ENCODE measurements at places on chromosomes 5 and 9.
A peak's percentile ranks its signal among the peaks of the same experiment; 100 is the strongest.

GRCh38 chr5:150209099-150209635 is 19.3 kb downstream of the SLC6A7 start:
- peak; percentile 85 for DNase-seq
- H3K4me1 ChIP-seq: peaks cover 28% of the 10 kb centered on the region
- no peaks in the 10 kb centered on the region for H3K36me3 ChIP-seq
- no peaks in the 10 kb centered on the region for H3K27me3 ChIP-seq
- no peak overlapping the region for H3K4me3 ChIP-seq

DNA sequence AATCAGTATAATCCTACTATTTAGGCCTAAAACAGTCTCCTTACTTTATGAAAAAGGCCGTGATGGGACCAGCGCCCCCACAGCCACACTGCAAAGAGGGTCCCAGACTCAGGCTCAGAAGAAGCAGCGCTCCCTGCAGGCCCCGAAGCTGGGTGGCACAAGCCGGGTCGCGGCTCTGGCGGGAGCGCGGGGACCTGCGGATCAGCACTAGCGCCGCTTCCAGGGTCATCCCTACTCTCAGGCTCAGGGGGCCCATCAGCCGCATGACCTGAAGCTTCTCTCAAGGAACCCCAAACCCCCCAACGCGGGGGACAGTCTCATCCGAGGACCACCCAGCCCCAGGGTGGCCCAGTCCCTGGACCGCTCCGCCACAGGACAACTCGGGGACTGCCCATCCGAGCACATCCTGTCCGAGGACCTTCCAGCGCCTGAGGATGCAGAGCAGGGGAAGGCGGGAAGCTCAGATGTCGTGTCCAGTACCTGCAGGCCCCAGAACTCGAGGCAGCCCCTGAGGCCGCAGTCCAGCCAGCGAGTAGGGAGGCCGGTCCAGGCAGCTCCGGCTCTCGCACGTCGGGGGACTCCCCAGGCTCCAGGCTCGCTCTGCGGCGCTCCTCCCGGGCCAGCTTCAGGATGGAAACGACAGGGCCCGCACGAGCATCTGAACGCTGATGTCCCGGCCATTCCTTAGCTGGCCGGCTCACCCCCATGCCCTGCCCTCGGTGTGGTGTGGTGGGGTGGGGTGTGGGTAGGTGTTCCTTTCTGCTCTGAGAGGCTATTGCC is 32.4 kb upstream of the CDK20 start:
- H3K36me3 ChIP-seq: no peaks in the 10 kb centered on the region
- H3K27me3 ChIP-seq: no peaks in the 10 kb centered on the region
- H3K4me3 ChIP-seq: no peak overlapping the region

DNA sequence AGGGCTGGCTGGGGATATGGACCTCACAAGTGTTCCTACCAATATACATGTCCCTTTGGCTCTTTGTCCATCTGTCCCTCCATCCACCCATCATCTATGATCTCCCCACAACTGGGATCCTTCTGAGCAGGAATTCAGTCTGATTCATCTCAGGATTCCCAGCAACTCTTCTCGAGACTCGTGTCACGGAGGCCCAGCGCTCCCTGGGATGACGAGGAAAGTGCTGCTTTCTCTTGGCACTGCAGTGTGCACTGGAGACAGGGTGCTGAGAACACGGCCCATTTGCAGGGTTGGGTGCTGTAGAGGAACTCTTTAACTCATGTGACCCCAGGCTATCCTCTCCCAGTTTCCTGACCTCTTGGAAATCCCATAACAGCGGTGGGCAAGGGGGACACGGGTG is 72.9 kb downstream of the ANGPTL2 start:
- H3K27me3 ChIP-seq: no peaks in the 10 kb centered on the region
- peak; percentile 27 for DNase-seq
- peaks cover 8% of the 10 kb centered on the region for H3K4me1 ChIP-seq

DNA sequence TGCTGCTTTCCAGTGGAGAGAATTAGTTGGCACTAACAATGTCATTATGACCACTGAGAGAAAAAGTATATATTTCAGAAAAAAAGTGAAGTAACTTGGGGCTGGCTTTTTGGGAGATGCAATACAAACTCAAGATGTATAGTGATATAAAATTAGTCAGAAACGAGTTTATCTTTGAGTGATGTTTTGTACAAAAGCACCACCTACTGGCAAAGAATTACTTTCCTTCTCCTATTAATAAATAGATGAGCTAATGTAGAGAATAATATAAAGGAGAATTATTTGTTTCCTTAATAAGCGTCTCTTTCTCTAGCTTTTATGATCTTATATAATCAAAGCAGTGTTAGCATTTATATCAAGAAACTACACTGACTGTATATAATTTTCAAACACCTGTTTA is 158.8 kb downstream of the MEF2C start:
- DNase-seq: peak; percentile 11
- H3K27ac ChIP-seq: no peak overlapping the region
- H3K4me1 ChIP-seq: no peaks in the 10 kb centered on the region

DNA sequence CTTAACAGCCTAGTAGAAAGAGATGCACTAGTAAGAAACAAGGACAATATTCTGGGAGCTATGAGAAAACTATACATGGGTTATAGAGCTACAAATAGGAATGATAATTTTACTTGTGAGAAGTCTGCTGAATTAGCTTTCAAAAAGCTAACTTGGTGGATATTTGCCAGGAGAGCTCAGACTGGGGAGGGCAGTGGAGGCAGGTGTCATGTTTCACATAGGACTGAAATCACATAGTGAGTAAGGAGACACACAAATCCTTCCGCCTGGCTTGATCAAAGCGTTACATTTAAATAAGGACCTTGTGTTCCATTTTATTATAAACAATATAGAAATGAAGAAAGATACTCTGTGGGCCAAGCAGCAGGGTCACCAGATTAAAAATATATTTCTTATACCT is 235.0 kb downstream of the ISL1 start:
- DNase-seq: no peak
- H3K36me3 ChIP-seq: no peaks in the 10 kb centered on the region
- no peak overlapping the region for H3K4me3 ChIP-seq

GRCh38 chr5:120655828-120656435 is 191.8 kb downstream of the PRR16 start:
- H3K27ac ChIP-seq: no peak overlapping the region
- DNase-seq: no peak
- H3K27me3 ChIP-seq: no peaks in the 10 kb centered on the region
- no peaks in the 10 kb centered on the region for H3K36me3 ChIP-seq
- no peak overlapping the region for H3K4me3 ChIP-seq

DNA sequence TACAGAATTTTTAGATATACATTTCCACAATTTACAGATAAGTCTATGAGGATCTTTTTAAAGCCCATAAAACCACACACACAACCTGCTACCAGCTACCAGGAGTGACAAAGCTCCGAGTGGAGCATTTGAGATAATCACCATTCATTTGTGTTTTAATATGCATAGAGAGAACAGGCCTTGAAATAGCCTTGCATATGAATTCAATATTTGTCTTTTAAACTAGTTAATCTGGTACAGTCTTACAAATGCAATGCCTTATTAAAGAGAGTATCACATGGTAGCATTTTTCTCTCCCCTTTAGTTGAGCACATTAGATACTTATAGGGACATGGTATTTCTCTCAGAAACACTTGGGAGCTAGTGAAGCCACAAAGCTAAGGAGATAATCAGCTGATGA is 49.1 kb downstream of the SEMA5A start:
- no peak for DNase-seq
- H3K36me3 ChIP-seq: no peaks in the 10 kb centered on the region
- no peaks in the 10 kb centered on the region for H3K27me3 ChIP-seq
- H3K4me1 ChIP-seq: no peaks in the 10 kb centered on the region

DNA sequence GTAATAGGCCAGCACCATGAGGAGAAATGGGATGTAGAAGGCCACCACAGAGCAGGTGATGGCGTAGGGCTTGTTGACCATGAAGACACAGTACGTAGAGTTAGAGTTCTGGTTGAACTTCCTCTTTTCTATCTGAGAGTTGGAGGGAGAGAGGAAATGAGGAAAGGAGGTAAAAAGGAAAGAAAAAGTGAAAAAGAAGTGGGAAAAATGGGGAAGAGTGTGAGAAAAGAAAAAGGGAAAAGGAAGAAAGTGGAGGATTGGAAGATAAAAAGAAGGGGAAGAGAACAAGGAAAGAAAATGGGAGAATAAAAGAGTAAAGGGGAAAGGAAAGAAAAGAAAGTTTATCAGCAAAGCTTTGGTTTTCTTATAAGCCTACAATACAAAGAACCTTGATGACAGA is 126.1 kb downstream of the FBXO38 start:
- H3K27me3 ChIP-seq: no peaks in the 10 kb centered on the region
- H3K4me1 ChIP-seq: no peaks in the 10 kb centered on the region
- H3K36me3 ChIP-seq: no peaks in the 10 kb centered on the region
- H3K4me3 ChIP-seq: no peak overlapping the region

DNA sequence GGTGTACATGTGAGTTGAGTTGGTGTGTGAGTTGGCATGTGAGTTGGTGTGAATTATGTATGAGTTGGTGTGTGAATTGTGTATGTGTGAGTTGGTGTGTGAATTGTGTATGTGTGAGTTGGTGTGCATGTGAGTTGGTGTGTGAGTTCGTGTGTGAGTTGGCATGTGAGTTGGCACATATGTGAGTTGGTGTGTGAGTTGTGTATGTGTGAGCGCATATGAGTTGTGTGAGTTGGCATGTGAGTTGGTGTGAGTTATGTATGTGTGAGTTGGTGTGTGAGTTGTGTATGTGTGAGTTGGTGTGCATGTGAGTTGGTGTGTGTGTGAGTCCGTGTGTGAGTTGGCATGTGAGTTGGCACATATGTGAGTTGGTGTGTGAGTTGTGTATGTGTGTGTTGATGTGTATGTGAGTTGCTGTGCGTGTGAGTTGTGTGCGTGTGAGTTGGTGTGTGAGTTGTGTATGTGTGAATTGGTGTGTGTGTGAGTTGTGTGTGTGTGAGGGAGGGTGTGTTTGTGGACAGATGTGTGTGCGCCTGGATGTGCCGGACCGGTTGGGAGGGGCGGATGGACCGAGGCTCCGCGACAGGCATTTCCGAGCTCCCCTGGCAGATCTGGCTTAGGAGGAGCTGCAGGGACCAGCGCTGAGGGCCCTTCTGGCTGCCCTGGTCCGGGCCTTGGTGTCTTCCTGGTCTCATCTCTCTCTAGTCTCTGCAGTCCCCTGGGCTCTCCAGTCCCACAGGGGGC is 162.5 kb upstream of the IER5L start:
- H3K4me3 ChIP-seq: no peak overlapping the region
- peaks cover 33% of the 10 kb centered on the region for H3K4me1 ChIP-seq
- H3K27ac ChIP-seq: no peak overlapping the region
- DNase-seq: no peak
- no peaks in the 10 kb centered on the region for H3K36me3 ChIP-seq
- no peaks in the 10 kb centered on the region for H3K27me3 ChIP-seq

- peak within 1 kb of the TSS; percentile 77 for H3K4me3 ChIP-seq
- H3K27me3 ChIP-seq: no peaks in the 10 kb centered on the region
- DNase-seq: no peak
- peak within 1 kb of the TSS; percentile 30 for H3K27ac ChIP-seq
- H3K4me1 ChIP-seq: peaks cover 11% of the 10 kb centered on the region
Measured at GRCh38 chr5:132777209-132778069, at the start of gene SEPTIN8. SEPTIN8 (minus strand) TSS chr5:132777239; CDS start chr5:132777137, 102 bp downstream.

DNA sequence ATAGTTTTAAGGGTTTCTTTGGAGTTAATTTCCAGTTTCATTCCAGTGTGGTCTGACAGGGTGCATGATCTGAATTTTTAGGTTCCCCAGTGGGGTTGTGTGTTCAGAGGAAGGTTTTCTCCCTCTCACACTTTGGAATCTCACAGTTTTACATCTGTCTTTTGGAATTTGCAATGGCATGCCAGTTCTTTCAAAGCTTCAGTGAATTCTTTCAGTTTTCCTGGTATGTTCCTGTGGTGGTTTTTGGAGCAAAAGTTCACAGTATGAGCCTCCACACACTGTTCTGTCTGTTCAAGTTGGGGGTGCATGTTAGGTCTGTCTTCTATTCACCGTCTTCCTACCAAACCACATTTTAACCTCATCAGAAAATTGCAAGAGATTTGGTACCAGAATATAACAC is 624.2 kb downstream of the KCTD16 start:
- H3K27me3 ChIP-seq: no peaks in the 10 kb centered on the region
- no peak overlapping the region for H3K4me3 ChIP-seq
- DNase-seq: peak; percentile 47
- H3K27ac ChIP-seq: no peak overlapping the region
- H3K36me3 ChIP-seq: no peaks in the 10 kb centered on the region
- no peaks in the 10 kb centered on the region for H3K4me1 ChIP-seq

DNA sequence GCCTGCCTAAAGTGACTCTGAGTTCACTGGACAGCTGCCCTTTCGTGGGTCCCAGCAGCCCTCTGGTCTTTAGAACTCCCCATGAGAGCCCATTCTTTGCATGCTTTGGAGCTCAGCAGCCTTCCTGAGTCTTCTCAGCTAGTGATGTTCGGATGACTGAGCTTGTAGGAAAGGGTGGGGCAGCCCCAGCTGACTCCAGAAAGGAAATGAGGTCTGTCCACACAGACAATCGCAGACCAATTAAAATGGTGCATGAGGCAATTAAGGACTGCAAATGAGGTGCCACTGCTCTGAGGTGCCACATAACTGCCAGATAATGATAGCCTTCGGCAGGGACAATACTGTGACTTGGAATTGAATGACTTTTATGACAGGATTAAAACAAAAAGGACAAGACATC is 25.4 kb upstream of the TOMM5 start:
- no peaks in the 10 kb centered on the region for H3K36me3 ChIP-seq
- peak overlapping the region; percentile 64 for H3K27ac ChIP-seq
- no peak overlapping the region for H3K4me3 ChIP-seq
- H3K27me3 ChIP-seq: no peaks in the 10 kb centered on the region
- peaks cover 15% of the 10 kb centered on the region for H3K4me1 ChIP-seq
- DNase-seq: peak; percentile 34

DNA sequence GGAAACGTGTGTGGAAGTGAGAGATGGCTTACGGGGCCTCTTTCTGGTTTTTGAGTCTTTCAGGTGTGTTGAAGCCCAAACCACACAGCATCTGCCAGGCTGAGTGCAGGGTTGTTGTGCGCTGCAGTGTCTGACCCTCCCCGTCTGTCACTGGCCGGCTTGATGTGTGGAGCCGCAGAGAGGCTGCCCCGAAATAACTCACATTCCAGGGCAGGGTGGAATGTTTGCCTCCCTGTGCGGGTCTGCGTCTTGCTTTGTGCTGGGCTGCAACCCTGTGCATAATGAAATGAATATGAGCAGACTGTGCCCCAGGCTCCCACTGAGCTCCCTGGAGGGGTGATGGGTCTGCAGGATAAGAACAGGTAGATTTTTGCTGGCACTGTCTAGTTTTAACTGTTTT is 9.9 kb upstream of the PLEKHG4B start:
- no peak overlapping the region for H3K27ac ChIP-seq
- H3K27me3 ChIP-seq: peaks cover 5% of the 10 kb centered on the region
- H3K36me3 ChIP-seq: no peaks in the 10 kb centered on the region
- DNase-seq: peak; percentile 71

- DNase-seq: no peak
- H3K27me3 ChIP-seq: no peaks in the 10 kb centered on the region
Measured at GRCh38 chr5:50929174-50929573, 262.7 kb downstream of the PARP8 start.

DNA sequence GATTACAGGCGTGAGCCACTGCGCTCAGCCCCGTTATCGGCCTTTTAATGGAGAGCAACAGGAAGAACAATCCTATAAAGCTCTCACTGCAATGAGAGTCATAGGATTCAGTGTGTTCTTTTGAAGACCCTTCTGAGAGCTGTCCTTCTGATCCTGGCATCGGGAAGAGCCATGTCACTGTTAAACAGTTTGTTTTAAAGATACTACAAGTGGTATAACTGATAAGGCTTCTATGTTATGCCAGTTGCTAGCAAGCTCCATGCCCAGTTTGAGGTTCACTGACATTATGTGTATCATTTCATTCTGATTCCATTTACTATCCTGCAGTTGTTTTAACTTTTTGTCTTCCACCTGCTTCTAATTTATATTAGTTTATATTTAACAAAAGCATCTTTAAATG is 55.8 kb downstream of the GNAQ start:
- no peak overlapping the region for H3K4me3 ChIP-seq
- peaks cover 10% of the 10 kb centered on the region for H3K4me1 ChIP-seq
- no peaks in the 10 kb centered on the region for H3K36me3 ChIP-seq
- DNase-seq: no peak

Measured in astrocyte (in vitro differentiated cells and primary cell).